Fibroblast of skin of abdomen (primary cell): ENCODE measurements at places on chromosomes 6 and 20.

- DNase-seq, result peak; percentile 50
Measured at GRCh38 chr6:157034436-157035230, 257.5 kb downstream of the ARID1B start.

- DNase-seq, result no peak
Measured at GRCh38 chr6:22656706-22657351, 87.5 kb downstream of the HDGFL1 start.

DNA sequence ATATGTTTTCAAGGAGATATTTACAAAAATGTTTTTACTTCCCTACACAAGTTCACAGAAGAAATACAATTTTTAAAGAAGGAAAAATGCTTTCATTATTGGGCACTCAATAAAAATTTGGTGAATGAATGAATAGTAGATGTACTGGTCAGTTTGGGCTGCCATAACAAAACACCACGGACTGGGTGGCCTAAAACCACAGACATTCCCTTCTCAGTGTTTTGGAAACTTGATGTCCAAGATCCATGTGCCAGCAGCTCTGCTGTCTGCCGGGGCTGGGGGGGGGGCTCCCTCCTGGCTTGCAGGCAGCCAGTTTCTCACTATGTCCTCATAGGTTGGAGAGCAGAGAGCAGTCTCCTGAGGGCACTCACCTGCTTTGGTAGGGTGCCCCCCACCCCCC is 62.0 kb downstream of the FAM120B start:
- no peak for DNase-seq

DNA sequence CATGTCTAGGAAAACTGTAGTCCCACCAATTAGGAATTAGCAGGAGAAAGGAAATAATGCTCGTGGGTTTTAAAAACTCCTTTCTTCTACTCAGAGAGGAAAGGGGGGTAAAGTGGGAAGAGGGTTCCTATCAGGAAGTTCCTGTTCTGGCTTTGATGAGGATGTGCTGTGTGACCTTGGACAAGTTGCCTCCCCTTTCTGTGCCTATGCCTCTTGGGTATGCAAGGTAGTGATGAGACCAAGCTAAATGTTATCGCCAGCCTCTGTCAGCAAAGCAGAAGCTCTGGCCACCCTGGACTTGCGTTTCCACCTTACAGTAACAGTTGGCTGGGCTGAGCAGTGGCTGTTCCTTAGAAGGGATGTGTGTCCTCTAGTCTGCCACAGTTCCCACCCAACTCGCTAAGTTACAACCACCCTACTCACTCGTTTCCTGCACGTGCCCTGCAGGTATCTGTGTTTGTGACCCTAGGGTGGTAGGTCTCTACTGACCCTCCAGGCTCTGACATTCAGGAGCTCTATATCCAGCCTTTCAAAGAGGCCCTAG is 110.0 kb downstream of the PREX1 start:
- DNase-seq, result no peak

DNA sequence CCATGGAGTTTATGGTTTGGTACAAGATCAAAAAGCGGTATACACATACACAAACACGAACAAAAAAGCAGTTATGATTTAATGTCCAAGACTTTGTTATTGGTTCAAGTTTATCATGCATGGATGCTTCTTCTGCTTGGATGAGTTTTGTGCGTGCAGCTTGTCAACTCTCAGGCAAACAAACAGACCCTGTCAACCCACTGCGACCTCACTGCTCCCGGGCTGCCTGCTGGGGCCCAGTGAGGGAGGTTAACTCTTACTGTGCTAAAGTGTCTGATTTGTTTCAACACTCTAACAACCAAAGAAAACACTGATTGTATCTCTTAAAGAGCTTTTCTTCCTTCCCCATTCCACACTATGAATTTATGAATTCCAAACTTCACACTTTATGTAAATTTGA is 26.8 kb upstream of the DDR1 start:
- no peak for DNase-seq

DNA sequence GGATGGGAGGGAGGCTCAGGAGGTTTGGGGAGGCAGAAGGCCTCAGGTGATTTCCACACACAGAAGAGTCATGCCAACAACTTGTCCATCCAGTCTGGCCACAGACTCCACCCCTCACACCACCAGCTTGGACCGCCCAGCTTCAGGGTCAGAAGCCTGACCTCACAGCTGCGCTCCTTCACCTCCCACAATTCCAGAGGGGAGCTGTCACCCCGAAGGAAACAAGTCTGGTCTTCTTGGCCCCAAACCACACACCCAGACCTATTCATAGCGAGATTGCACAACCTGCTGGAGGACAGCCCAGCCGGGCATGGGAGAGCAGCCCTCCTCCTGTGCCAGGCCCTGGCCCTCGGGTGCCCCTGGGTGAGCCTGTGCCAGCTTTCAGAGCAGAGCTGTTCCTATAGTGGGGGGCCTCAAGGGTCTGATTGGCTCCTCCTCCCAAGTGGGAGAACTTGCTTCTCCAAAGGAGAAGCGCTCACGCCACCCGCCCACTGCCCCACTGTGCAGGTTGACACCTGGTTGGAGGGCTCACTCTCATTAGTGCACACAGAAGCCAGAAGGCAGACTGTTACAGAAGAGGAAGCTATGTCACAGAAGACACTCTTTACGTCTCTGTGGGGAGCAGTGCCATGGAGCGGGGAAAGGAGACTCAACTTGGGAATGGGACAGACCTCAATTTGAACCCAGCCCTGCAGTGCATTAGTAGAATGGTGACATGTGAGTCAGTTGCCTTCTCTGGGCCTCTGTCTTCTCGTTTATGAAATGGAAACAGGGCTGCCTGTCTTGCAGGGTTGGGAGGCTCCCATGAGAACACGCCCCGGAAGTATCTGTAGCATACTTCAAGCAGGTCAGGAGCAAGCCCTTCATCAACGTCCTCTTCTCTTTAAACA is 128.8 kb downstream of the FOXO3 start:
- DNase-seq, result peak; percentile 39

DNA sequence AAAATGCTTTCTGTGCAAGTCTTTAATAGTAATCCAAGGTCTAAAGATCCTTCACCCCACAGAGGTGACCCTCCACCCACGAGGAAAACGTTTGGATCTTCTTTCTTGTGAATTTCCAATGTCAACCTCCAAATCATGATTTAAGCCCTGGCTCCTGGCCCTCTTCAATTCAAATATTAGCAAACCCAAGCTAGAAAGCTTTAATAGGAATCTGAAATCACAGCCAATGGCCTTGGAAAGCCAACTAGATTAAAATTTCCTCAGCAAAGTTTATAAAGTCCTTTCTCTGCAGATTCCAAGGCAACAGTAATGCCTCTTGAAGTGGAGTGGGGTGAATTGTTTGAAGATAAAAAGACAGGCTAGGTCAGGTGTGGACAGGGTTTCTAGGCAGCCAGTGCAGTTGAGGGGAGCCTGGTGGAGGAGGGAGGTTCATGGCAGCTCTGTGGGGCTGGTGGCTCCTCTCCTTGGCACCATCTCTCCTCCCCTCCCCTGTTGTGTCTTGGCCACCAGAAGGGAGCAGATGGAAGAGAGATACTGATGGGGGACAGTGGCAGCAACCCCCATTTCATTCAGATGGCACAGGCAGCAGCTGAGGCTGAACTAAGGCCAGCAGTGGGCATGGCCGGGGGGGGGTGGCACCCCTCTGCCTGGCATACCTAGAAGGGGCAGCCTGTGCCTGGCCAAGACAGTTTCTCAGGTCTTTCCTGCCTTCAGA is 12.0 kb upstream of the UQCC2 start:
- no peak for DNase-seq
